Mucosa of gallbladder (tissue), 1 donor: ENCODE measurements at places on chromosomes 7 and 10.

- peak; percentile 53 for DNase-seq
These were observed 51.9 kb upstream of the CHST15 start for GRCh38 chr10:124145109-124145870.

DNA sequence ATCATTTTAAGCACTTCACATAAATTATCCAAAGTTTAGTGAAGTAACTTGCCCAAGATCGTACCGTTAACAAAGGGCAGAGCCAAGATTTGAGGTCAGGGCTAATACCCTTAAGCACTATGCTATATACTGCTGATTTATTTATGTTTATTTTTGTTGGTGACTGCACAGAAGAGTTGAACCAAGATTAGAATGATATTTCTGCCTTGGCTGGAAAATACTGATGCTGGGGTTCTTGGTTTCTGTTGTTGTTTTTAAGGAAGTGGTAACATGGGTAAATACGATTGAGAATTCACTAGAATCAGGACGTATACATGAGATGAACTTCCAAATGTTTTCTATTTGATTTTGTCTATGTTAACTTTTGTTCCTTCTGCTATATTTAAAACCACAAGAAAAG lies 9.3 kb downstream of the ADD3 start:
- no peak for DNase-seq

- DNase-seq, result no peak
These were observed 106.4 kb downstream of the EGFR start for GRCh38 chr7:55124989-55125875.

DNA sequence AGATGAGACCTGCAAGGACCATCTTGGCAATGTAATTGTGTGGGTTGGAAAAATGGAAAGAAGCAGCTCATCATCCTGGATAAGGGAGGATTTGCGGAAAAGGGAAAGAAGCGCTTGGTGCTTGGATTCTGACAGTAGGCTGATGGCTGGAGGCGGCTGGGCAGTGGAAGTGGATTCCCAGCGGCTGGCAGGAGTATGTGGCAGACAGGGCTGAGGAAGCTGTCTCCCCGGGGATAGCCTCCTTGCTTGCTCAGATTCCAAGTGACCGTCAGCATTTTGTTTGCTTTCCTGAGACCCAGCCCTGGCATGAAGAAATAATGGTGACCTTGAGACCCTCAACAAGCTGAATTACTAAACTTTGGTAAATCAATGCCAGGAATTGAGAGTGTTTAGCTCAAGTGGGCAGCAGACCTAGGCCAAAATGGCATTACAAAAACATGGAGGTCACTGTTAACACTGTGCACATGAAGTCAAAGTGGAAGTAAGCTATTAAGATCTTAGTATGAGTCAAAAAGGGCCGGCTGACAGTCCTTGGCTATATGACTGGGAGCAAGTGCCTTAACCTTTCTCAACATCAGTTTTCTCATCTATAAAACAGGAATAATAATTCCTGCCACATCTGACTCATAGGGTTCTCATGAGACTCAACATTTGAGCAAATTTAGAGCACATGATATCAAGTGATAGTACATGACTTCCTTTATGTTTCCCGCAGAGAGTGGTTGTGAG lies 21.3 kb downstream of the SLC25A28 start:
- no peak for DNase-seq

- DNase-seq, result no peak
These were observed 112.8 kb upstream of the STK17A start for GRCh38 chr7:43470110-43470509.
